Colonic mucosa (tissue), 4 donors: ENCODE measurements at places on chromosomes 16 and 17. TPM values are rescaled to one million over a fixed set of nuclear protein-coding genes. Genes with fewer than 3 reads are reported as not detected.
A peak's percentile ranks its signal among the peaks of the same experiment; 100 is the strongest.

C16orf46 gene
- not detected for total RNA-seq

GRCh38 chr16:56539656-56540055 lies 19.8 kb upstream of the BBS2 start:
- no peaks in the 10 kb centered on the region for H3K27me3 ChIP-seq
- no peak for DNase-seq
- no peaks in the 10 kb centered on the region for H3K36me3 ChIP-seq
- H3K4me3 ChIP-seq = no peak overlapping the region

- H3K4me3 ChIP-seq = no peak overlapping the region
- H3K27me3 ChIP-seq = no peaks in the 10 kb centered on the region
- peaks cover 12% of the 10 kb centered on the region for H3K36me3 ChIP-seq
- DNase-seq = peak; percentile 75
- H3K27ac ChIP-seq = peak overlapping the region; percentile 84
- H3K4me1 ChIP-seq = peaks cover 7% of the 10 kb centered on the region
These were observed 27.7 kb upstream of the CLEC18B start for GRCh38 chr16:74448990-74449389.

GIT1 gene
- total RNA-seq = 54.9 TPM

HP gene
- total RNA-seq = 5.7 TPM

GRCh38 chr16:61323456-61323855 lies 712.8 kb downstream of the CDH8 start:
- no peaks in the 10 kb centered on the region for H3K4me1 ChIP-seq
- H3K4me3 ChIP-seq = no peak overlapping the region
- DNase-seq = no peak
- no peak overlapping the region for H3K27ac ChIP-seq

DNA sequence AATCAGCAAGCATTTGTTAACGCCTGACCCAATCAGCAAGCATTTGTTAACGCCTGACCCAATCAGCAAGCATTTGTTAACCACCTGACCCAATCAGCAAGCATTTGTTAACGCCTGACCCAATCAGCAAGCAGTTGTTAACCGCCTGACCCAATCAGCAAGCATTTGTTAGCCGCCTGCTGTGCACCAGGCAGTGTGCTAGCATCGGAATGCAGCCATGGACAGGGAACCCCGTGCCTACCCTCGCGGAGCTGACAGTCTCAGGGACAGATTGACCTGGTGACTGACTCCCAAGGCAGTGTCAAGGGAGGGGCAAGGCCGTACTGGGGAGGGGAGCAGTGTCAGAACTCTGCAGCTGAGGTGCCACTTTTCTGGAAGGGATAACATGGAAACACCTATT lies 66.9 kb downstream of the ABR start:
- no peak overlapping the region for H3K4me3 ChIP-seq
- H3K4me1 ChIP-seq = peaks cover 15% of the 10 kb centered on the region
- no peaks in the 10 kb centered on the region for H3K27me3 ChIP-seq
- DNase-seq = no peak

DNA sequence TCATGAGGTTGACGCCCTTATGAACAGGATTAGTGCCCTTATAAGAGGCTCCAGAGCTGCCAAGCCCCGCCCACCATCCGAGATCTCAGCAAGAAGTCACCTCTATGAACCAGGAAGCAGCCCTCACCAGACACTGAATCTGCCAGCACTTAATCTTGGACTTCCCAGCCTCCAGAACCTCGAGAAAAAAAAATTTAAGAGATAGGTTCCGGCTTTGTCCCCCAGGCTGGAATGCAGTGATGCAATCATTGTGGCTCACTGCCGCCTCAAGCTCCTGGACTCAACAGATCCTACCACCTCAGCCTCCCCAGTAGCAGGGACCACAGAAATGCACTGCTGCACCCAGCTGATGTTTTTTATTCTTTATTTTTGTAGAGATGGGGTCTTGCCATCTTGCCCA lies 22.5 kb upstream of the ADCY9 start:
- no peak overlapping the region for H3K27ac ChIP-seq
- no peak for DNase-seq
- H3K4me3 ChIP-seq = no peak overlapping the region
- no peaks in the 10 kb centered on the region for H3K36me3 ChIP-seq

CDH3 gene
- total RNA-seq = 3.6 TPM

DNA sequence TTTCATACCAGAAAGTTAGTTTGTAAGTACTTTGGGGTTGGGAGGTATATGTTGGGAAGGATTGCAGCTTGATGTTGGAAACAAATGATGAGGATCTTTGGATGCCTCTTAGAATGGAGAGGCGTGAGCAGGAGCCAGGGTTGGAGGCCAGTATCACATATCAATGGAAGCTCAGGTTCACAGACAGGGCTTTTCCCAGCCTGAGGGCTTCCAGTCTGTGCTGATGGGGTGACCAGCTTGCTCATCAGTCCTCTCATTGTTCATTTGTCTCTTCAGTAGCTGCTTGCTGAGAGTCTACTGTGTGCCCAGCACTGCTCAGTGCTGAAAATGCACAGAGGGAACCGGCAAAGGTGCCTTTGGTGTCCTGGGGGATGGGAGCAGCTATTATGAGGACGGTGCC lies 5.8 kb downstream of the DNAAF1 start:
- no peaks in the 10 kb centered on the region for H3K4me1 ChIP-seq
- H3K27ac ChIP-seq = no peak overlapping the region
- no peaks in the 10 kb centered on the region for H3K36me3 ChIP-seq
- no peaks in the 10 kb centered on the region for H3K27me3 ChIP-seq
- no peak overlapping the region for H3K4me3 ChIP-seq

- no peaks in the 10 kb centered on the region for H3K4me1 ChIP-seq
- peak overlapping the region; percentile 19 for H3K27ac ChIP-seq
- no peaks in the 10 kb centered on the region for H3K27me3 ChIP-seq
- H3K4me3 ChIP-seq = peak overlapping the region; percentile 2
- H3K36me3 ChIP-seq = no peaks in the 10 kb centered on the region
These were observed 10.0 kb downstream of the CMC2 start for GRCh38 chr16:80996688-80997138.

VASN gene
- total RNA-seq = 4.1 TPM

CWC25 gene
- 18.7 TPM for total RNA-seq

GRCh38 chr17:8225813-8226535 lies 15.6 kb upstream of the AURKB start:
- H3K27ac ChIP-seq = peak overlapping the region; percentile 66
- H3K4me3 ChIP-seq = peak overlapping the region; percentile 19
- no peaks in the 10 kb centered on the region for H3K27me3 ChIP-seq
- peaks cover 8% of the 10 kb centered on the region for H3K36me3 ChIP-seq
- peak; percentile 84 for DNase-seq

DNA sequence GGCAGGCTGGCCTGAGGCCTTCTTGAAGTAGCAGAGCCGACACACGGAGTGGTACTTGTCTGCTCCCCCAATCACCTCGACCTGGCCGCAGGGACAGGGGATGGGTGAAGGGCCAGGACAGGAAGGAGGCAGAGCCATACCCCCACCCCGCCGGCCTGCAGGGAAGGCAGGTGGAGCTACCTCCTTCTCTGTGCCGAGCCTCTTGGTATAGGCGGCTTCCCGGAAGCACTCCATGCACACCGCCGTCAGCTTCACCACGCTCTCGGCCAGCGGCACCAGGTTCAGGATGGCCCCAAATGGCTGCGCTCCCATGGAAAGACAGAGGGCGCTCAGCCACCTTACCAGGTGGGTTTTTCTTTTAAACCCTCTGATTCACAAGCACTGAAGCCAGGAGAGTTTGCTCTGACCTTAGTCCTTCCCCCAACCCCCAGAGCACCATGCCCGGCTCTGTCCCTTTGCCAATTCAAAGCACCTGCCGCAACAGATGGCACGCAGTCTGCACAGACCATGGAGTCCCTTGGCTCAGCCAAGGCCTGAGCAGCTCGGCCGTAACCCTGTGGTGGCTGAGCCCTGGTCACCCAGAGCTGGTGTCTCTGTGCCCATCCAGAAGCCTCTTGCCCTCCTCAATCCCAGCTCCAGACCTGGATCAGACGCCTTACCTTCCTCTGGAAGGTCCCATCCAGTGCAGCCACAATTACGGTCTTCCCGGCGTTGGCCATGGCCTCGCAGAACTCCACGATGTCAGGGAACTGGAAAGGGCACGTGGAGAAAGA lies 6.7 kb downstream of the SYNGR2 start:
- peak; percentile 69 for DNase-seq
- H3K27me3 ChIP-seq = no peaks in the 10 kb centered on the region
- H3K36me3 ChIP-seq = no peaks in the 10 kb centered on the region
- H3K4me3 ChIP-seq = no peak overlapping the region

GRCh38 chr16:53105565-53105964 lies 50.8 kb downstream of the CHD9 start:
- DNase-seq = no peak
- no peak overlapping the region for H3K27ac ChIP-seq
- peaks cover 2% of the 10 kb centered on the region for H3K4me1 ChIP-seq
- H3K36me3 ChIP-seq = no peaks in the 10 kb centered on the region
- H3K27me3 ChIP-seq = no peaks in the 10 kb centered on the region

FASN gene
- 198 TPM for total RNA-seq

- H3K27ac ChIP-seq = peak overlapping the region; percentile 37
- peaks cover 14% of the 10 kb centered on the region for H3K4me1 ChIP-seq
- H3K4me3 ChIP-seq = no peak overlapping the region
- DNase-seq = no peak
- H3K36me3 ChIP-seq = no peaks in the 10 kb centered on the region
- H3K27me3 ChIP-seq = no peaks in the 10 kb centered on the region
These were observed 17.1 kb downstream of the GNA13 start for GRCh38 chr17:65039336-65039988.

DNA sequence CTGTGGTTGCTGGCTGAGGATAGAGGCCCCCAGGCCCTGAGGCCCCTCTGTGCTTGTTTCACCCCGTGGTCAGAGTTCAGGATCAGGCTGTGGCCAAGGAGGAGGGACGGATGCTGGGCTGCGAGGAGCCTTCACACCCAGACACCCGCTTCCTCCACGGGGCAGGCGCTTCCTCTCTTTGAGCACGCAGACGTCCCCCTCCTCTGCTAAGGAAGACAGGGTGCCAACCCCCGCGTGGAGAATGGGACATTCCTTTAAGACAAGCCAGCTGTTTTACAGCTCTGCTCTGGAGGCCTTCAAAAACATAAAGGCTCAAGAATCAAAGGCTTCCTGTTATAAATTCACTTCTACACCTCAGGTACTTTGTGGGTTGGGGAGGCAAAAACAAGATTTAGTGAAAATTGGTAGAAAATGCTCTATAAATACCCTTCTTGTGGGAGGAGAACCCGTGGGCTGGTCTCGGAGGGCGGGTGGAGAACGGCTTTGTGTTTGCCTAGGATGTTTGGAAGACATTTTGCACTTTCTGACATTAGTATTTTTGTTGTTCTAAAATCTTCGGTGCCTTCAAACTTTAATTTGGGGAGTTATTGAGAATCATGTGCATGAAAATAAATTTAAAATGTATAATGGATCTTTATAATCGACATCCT lies 60.8 kb upstream of the FOXF1 start:
- DNase-seq = no peak
- H3K27ac ChIP-seq = no peak overlapping the region
- H3K36me3 ChIP-seq = no peaks in the 10 kb centered on the region

CD300H gene
- not detected for total RNA-seq

TMEM100 gene
- total RNA-seq = 7.1 TPM

- no peaks in the 10 kb centered on the region for H3K27me3 ChIP-seq
- no peak overlapping the region for H3K4me3 ChIP-seq
- no peaks in the 10 kb centered on the region for H3K4me1 ChIP-seq
- no peaks in the 10 kb centered on the region for H3K36me3 ChIP-seq
- DNase-seq = no peak
These were observed 20.0 kb upstream of the RASD1 start for GRCh38 chr17:17515934-17516930.

CIAO3 gene
- 29.2 TPM for total RNA-seq

GRCh38 chr17:55327225-55328088 lies 62.7 kb downstream of the HLF start:
- no peak overlapping the region for H3K4me3 ChIP-seq
- no peaks in the 10 kb centered on the region for H3K36me3 ChIP-seq
- no peaks in the 10 kb centered on the region for H3K27me3 ChIP-seq
- H3K27ac ChIP-seq = no peak overlapping the region

DNA sequence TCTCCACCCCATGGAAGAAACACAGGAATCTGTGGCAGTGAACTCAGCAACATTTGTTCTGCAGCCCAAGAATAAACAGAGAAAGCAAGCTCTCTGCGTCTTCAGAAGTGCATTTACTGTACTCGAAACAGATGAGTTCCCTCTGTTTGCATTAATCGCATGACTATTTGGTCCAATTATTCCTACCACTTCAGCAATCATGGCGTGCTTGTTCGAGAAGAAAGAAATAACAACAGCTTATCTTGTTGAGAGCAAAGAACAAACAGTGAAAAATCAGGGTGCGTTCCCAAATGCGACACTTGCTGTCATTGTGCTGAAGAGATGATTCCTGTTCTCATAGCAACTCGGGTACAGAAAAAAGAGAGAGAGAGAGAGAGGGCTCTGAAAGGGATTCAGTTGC lies 445.3 kb upstream of the MAF start:
- DNase-seq = no peak
- H3K36me3 ChIP-seq = no peaks in the 10 kb centered on the region
- no peaks in the 10 kb centered on the region for H3K4me1 ChIP-seq
- H3K27ac ChIP-seq = no peak overlapping the region
- H3K4me3 ChIP-seq = no peak overlapping the region

- H3K4me3 ChIP-seq = no peak overlapping the region
- DNase-seq = no peak
- peaks cover 3% of the 10 kb centered on the region for H3K4me1 ChIP-seq
- H3K36me3 ChIP-seq = no peaks in the 10 kb centered on the region
- no peaks in the 10 kb centered on the region for H3K27me3 ChIP-seq
These were observed 20.5 kb downstream of the SLC7A5 start for GRCh38 chr16:87848676-87849345.

- no peak overlapping the region for H3K4me3 ChIP-seq
- no peak overlapping the region for H3K27ac ChIP-seq
- DNase-seq = no peak
- H3K36me3 ChIP-seq = no peaks in the 10 kb centered on the region
- no peaks in the 10 kb centered on the region for H3K27me3 ChIP-seq
These were observed 27.0 kb downstream of the ASIC2 start for GRCh38 chr17:33266116-33266515.

HOXB13 gene
- total RNA-seq = 82.9 TPM

DNA sequence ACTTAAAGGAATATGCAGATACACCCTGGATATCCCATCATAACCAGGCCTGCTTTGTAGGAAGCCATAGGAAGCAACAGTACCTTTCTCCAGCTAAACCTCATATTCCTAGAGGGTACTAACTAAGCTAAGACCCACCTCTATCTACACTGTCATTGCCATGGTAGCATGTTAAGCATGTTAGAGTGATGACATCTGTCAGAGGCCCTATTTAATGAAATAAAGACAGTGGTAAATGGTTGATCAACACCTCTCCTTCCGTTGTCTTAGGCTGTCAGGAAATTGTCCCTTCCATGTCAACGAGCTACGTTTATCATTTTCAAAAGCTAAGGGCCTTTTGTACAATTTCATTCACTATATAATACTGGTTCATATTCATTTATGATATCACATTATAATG lies 251.1 kb upstream of the PSMD7 start:
- no peak overlapping the region for H3K4me3 ChIP-seq
- H3K27ac ChIP-seq = no peak overlapping the region
- H3K36me3 ChIP-seq = no peaks in the 10 kb centered on the region
- H3K27me3 ChIP-seq = no peaks in the 10 kb centered on the region
